AG20443 (cell line): ENCODE measurements at places on chromosomes 13 and 19.

GRCh38 chr19:54478677-54479266 lies 5.7 kb upstream of the CDC42EP5 start:
- peak; percentile 51 for DNase-seq

DNA sequence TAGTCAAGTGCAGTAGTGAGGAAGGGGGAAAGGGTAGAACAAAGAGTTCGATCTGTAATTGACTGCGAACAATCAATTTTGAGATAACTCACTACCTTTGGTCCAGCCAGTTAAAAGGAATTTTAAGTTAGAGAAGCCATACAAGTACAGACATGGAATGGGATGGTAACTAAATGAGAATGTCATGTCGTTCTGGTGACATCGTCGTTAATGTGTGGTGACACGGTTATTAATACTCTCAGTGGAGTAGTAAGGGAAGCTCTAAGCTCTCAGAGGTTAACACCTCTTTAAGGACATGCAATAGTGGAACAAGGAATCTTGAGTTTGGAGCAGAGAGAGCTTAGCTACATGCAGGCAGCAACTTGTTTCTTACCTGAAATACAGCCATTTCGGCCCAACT lies 154.9 kb upstream of the KLF12 start:
- no peak for DNase-seq

- DNase-seq = no peak
These were observed 60.6 kb downstream of the MRPL57 start for GRCh38 chr13:21237081-21237480.

- no peak for DNase-seq
These were observed 6.0 kb upstream of the FFAR2 start for GRCh38 chr19:35442091-35442490.

- DNase-seq = no peak
These were observed 1.8 kb upstream of the CD37 start for GRCh38 chr19:49333418-49333805.

DNA sequence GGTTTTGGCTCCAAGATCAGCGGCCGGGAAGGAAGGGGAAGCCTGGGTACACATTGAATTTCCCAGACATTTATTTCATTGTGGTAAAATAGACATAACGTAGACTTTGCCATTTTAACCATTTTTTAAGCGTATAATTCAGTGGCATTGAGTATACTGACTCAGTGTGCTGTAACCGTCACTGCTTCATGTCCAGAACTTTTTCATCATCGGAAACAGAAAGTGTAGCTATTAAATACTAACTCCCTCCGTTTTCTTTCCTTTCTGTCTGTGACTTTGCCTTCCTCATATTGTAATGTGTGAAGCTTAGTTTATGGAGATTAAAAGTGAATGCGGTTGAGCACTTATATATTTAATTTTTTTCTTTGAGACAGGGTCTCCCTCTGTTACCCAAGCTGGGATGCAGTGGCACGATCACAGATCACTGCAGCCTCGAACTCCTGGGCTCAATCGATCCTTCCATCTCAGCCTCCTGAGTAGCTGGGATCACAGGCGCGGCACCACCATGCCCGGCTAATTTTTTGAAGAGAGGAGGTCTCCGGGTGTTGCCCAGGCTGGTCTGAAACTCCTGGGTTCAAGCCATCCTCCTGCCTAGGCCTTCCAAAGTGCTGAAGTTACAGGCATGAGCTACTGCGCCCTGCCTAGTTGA lies 1.4 kb downstream of the HNRNPM start:
- DNase-seq = no peak

- DNase-seq = no peak
These were observed 54.0 kb upstream of the GTF3A start for GRCh38 chr13:27370305-27370872.
